ENCODE measurements at places on chromosomes 5 and 9.

DNA sequence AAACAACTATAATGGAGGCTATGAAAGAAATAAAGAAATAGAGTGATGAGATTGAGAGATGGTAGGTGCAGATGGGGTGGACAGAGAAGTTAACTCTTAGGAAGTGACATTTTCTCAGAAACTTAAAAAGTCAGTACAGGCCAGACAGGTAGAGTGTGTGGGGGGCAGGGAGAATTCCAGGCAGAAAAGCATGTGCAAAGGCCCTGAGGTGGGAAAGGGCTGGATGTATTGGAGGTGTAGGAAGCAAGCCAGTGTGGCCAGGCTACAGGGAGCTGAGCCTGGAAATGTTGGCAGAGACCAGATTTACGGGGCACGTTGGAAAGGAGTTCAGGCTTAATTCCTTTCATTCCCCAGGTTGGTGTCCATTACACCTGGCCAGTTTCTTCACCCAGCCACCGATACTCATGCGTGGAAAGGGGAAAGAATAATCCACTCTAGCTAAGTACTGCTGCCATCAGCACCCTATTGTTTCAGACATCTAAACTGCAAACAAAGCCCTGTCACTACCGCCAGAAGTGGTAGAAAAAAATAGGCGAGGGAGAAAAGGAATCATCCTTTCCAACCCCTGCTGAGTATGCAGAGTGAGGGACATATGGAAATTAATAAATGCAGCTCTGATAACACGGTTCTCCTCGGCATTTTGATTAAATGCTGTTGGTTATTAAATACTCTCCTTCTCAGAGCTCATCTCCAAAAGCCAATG, 116.8 kb upstream of the GPR151 start:
- no peak for DNase-seq

DNA sequence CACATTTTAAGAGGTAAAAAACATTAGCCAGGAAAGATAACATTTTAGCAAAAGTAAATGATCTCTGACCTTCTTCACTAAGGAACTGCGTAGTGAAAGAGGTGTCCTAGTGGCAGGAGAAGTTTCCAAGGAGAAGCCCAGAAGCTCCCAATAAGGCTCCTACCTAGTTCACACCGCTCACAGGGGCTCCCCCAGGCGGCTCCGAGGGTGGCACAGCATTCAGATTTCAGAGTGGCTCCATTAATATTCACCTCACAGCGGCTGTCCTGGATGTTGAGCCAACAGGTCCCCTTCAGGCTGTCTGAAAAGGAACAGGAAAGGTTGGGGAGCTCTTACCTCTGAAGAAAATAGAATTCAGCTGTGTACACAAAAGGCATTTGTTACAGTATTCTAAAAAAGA, 187.3 kb downstream of the FBN2 start:
- no peak for DNase-seq

DNA sequence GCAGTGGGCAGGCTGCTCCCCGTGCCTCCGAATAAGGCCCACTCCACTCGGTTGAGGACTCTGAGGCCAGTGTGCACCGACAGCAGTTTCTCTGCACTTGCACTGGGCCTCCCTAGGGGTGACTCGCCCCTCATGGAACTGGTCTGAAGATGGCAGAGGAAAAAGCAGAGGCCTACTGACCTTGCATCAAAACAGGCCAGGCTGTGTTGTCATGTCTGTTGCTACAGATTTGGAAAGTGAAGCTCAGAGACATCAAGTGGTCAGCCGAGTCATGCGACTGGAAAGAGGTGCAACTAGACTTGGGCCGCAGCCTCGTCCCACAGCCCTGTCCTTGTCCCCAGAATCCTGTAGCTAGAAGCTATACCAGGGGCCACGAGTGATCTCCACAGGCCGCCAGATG, 78.3 kb downstream of the DCP2 start:
- DNase-seq: no peak

DNA sequence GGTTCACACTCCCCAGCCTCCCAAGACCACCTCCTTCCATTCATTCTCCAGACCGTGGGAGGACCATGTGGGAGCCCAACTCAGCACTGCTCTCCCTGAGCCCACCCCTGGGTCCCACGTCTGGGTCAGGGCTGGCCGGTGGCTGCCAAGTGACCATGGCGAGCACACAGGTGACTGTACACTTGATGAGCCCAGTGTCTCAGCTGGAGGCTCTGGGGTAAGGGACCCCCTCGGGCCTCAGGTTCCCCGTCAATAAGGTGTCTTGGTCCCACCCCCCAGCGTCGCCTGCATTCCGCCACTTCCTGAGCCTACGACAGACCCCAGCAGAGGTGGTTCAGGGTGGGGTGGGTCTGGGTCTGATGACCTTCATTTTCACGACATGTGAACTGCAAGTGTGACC, 38.8 kb downstream of the HK3 start:
- no peak for DNase-seq

- DNase-seq: no peak
Observed at GRCh38 chr5:98483301-98483685, 290.2 kb upstream of the RGMB start.

DNA sequence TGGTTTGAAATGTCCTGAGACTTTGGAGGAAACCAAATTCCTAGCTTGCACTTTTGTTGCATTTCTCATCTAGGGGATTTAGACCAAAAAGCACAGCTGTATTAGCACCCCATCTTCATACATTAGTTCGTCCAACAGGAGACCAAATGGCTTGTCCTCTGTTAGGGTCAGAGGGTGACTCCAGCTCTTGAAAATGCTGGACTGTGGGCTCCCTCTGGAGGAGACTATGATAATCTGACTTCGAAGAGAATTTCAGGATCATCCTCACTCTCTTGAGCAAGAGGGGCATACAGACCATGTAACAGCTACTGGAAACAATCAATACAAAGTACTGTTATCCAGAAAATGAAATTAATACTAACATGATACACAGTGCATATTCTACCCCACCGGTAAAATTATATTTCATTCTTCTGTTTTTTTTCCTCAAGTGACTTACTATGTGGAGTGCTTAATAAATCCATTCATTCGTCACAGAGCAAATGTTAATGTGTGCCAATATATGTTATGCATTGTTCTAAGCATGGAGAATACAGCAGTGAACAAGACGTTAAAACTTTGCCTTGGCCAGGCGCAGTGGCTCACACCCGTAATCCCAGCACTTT, 63.7 kb upstream of the PPP2CA start:
- peak; percentile 30 for DNase-seq

DNA sequence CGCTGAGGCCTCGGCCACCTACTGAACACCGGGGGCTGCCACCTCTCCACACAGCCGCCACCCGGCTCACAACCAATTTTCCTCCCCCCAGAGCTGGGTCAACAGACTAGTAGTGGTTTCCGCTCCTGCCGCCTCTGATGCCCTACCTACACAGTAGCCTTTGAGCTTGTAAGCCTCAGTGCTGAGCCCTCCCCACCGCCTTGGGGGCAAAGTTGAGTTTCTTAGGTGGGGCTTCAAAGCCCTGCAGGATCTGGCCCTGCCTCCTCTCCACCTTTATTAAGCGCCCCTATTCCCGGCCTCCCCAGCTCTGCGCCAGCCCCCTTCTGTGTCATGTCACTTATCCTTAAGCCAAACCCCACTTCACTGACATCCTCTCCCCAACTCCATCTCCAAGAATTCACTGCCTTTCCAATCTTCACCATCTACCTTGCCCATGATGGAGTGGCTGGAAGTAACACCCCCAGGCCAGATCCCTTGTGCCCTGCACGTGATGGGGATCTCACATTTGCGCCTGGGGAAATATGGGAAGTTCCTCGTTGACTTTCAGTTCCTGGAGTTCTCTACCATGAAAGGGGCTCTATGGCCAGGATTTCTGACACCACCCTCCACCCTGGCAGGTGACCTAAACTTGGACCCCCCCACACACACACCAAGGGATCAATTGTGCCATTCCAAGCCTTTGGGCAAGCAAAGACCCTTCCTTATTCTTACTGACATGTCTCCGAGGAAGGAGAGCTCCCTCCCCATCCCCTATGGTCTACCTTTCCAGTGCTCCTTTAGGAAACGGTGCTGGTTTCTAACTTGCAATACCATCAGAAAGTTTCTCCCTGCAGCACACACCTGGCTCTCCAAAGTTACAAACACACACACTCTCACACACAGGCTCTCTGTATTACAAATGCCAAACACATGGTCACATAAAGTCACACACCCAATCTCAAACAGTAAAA, 2.7 kb upstream of the CNTFR start:
- DNase-seq: no peak

GRCh38 chr9:1210954-1211353, 160.8 kb downstream of the DMRT2 start:
- DNase-seq: no peak

GRCh38 chr9:122186777-122187470, 27.2 kb downstream of the MORN5 start:
- no peak for DNase-seq

DNA sequence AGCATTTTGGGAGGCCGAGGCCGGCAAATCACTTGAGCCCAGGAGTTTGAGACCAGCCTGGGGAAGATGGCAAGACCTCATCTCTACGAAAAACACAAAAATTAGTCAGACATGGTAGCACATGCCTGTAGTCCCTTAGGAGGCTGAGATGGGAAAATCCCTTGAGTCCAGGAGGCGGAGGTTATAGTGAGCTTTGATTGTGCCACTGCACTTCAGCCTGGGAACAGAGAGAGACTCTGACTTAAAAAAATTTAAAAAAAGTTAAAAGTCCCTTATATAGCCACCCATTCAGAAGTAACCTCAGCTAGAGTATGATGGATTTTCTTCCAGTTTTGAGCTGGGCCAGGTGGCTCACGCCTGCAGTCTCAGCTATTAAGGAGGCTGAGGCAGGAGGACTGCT, 72.4 kb downstream of the UGCG start:
- no peak for DNase-seq

DNA sequence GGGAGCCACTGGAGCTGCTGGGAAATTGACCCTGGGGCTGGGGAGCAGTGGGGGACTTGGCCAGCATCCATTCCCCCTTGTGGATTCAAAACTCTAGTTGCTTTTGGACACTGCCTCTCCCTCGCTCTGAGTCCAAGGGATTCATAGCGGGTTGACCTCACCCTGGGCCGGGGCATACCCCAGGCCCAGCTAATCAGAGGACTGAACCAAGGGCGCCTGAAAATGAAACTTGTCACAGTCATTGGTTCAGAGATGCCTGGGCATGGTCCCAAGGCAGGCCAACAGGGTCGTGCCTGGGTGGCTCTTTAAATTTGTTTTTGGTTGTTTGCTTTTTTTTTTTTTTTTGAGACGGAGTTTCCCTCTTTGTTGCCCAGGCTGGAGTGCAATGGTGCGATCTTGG, 22.6 kb downstream of the STK10 start:
- DNase-seq: no peak

- DNase-seq: no peak
Observed at GRCh38 chr5:469752-470483, 26.9 kb downstream of the EXOC3 start.

DNA sequence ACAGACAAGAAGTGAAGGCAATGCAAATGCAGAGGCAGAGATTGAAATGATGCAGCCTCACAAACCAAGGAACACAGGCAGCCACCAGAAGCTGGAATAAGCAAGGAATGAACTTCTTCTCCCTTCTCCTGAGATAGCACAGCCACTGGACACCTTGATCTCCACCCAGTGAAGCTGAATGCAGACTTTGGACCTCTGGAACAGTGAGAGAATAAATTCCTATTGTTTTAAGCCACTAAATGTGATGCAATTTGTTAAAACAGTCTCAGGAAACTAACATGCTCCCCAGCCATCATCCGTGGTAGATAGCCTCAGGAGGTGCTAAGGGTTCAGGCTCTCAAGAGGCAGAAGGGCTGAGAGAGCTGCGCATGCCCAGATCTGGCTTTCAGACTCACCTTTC, 512.2 kb upstream of the ZNF608 start:
- no peak for DNase-seq

DNA sequence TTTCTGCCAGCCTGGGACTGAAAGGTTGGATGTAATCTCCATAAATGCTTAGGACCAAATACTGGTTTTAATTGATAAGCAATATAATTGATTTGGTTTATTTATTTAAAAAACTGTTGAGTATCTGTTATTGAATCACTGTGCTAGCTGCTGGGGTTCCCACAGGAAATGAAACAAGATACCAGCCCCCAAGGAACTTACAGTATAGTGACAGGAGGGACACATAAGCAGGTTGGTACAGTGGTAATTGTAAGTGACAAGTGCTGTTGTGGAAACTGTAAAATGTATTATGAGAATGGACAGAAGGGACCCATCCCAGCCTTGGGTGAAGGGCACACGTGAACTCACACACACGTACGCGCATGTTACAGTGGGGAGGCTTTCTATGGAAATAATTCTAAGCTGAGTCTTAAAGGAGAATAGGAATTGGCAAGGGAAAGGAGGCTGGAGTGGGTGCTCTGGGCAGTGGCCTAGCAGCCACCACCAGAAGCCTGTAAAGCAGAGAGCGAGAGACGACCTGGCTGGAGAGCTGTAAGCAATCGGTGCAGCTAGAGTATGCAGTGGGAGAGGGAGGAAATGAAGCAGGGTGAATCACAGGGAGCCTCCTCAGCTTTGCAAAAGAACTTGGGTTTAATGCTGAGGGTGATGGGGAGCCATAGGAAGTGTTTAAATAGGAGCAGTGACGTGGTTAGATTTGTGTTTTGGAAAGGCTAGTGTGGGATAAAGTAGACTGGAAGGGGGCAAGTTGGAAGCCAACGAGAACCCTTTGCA, 39.3 kb downstream of the GLRA1 start:
- no peak for DNase-seq

- DNase-seq: no peak
Observed at GRCh38 chr5:172530406-172530805, 76.1 kb upstream of the SH3PXD2B start.

DNA sequence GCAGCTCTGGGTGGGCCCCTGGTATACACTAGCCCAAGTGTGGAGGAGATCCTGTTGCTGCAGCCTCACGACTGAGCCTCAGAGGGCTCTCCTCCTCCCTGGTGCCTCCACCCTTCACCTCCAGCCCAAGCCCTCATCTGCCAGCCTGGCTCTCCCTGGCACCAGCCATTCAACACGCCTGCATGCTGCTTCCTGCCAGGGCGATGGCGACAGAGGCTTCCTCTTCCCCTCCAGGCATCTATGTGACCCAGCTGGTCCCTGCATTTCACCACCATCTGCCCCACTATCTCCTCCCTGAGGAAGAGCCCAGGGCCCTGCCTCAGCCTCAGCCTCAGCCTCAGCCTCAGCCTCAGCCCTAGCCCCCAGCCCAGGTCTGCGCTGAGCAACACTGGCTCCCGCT, 54.8 kb upstream of the ANGPTL2 start:
- DNase-seq: no peak

DNA sequence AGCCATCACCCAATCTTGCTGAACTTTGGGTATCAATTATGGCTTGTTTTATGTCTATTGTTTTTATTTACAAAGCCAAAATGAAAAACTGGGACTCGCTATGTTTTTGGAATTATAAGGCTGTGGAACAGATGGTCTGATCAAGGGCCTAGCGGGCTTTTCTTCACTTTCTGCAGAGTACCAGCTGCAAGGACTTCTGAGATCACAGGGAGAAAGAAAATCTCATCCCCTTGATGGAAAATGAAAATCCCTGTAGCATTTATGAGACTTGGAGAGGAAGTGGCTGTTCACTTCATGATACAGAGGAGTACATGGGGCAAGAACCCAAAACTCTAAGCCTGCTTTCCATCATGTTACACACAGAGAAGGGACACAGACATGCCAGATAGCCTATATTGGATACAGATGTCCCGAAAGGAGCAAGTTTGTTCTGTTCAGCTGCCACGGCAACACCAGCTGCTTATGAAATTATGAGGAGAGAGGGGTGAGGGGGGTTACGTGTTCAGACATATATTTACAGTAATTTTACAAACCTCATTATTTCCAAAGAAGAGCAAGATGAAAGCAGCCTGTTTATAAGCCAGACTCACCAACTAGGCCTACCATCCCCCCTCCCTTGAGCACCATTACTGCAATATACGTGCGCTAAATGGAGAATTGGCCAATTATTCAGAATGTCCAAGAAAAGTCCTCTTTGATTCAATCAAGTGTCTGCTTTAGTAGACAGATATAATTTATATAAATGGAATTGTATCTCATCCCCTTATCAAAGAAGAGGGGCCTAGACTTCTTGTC, 220.0 kb downstream of the MARCHF11 start:
- no peak for DNase-seq

Data from HS-27A (cell line).